CD4-positive, alpha-beta T cell treated with Interleukin-12 subunit alpha and Interleukin-12 subunit beta, for 1 hour (primary cell): ENCODE measurements at places on chromosomes 12 and 14.

- no peak for DNase-seq
These were observed 70.0 kb downstream of the PPP2R5E start for GRCh38 chr14:63472986-63473788.

GRCh38 chr14:78162202-78162601 is 8.0 kb upstream of the NRXN3 start:
- no peak for DNase-seq

DNA sequence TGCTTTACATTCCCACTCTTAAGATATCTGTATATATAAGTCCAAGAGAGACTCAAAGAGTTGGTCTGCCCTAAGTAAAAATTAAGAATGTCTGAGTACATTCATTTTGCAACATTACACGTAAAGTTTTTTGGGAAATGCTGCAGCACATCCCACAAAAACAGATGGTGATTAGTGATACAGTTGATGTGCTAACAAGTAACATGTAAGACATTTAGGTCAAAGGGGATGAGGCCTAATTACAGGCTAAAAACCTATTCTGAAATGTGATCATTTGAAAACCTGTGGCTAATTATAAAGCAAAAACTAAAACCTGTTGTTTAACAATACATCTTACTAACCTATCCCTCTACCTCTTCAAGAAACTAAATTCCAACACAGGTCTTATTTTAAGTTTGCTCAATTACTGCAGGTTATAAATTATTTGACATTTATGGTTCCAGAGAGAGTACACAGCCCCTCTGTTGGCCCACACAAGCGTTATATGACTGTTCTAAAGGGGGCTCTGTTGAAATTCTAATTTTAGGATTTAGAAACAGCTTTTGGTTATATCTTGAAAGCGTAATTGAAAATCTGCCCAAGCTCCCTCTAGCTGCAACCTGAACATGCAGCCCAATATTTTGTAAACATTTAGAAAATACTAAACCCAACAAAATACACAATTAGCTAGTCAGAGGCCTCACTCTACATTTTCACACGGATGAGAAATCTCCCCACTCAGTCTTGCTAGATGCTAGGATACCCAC is 42.9 kb downstream of the BRAP start:
- no peak for DNase-seq

DNA sequence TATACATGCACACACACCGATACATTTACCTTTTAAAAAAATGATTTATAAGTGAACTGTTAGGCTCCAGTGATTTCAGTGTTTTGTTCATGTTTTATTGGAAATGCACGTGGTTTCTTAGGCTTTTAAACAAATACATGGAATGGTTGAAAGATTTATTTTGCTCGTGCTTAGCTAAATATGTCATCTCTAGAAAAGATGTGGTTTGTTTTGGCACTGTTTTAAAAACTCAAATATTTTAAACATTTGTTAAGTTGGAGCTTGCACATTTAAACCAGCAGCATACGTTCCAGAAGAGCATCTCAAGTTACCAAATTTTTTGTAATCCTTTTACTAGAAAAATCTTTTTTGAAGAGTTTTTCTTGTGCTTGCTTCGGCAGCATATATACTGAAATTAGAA is 44.5 kb downstream of the FOXA1 start:
- DNase-seq = no peak

DNA sequence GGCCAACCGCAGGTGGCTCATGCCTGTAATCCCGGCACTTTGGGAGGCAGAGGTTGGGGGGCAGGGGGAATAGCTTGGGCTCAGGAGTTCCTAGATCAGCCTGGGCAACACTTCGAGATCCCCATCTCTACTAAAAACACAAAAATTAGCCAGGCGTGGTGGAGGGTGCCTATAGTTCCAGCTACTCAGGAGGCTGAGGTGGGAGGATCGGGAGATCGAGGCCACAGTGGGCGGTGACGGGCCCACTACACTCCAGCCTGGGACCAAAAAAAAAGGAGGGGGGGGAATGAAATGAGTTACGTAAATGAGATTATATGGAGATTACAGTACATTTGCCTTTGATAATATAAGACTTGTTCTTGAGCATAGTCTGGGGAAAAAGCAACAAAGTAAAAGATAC is 1.1 kb downstream of the RPAP3 start:
- no peak for DNase-seq

DNA sequence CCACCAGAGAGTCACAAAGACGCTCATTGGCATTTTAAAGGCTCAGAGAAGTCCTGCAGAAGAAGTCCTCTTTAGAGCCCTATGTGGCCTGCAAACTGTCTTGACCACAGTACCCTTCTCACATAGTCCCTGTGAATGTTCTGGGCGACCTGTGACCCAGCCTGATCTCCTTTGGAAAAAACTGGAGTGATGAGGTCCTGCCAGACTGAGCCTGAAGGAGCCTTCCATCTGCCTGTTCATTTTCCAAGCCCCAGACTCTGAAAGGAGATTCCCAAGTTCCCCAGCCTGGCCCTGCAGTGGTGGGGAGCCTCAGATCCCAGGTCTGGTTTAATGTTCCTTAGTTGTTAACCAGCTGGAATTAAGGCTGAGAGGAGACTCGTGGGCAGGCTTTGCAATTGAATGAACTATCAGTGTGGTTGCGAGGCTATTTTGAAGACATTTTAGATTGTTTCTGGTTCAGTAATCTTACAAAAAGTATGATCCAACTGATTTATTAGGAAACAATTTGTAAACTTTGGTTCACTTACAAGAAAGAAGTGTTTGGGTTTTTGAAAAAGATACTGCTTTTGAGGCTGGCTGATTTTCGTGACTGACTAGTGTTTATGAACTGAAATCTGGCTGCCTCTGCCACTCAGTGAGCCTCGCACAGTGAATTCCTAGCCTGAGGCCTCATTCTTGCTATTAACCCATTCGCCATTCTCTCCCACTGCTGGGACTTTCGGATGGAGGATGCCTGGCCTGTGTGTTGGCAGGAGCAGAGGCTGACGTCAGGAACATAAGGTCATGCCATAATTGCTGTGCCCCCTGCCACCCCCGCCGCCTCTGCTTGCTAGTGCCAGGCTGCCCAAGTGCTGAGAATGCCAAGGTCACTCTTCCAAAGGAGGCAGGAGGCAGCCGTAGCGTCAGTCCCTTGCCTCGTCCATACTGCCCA is 249.0 kb downstream of the CACNA1C start:
- DNase-seq = no peak

GRCh38 chr12:111584959-111585358 is 14.2 kb downstream of the ATXN2 start:
- no peak for DNase-seq

GRCh38 chr14:30445011-30445793 is 113.8 kb upstream of the G2E3 start:
- no peak for DNase-seq

DNA sequence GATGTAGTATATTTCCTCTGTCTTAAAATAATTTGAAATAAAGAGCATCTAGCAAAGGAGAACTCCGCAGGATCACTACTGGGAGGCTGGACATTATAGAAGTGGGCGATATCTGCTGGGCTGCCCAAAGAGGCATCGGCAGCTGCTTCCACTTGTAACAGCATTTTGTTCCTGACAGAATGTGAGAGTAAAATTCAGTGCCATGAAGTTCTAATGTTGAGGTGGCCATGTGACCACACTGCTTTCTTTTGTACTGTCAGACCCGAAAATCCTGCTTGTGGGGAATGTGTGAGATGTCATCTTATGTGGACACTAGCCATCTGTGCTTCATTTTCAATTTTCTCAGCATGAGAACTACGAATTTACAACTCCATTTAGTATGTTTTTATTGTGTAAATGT is 151.9 kb downstream of the ACSS3 start:
- no peak for DNase-seq

GRCh38 chr14:58701156-58701555 is 63.4 kb downstream of the DACT1 start:
- DNase-seq = no peak

GRCh38 chr14:76777721-76778120 is 16.5 kb downstream of the VASH1 start:
- no peak for DNase-seq

DNA sequence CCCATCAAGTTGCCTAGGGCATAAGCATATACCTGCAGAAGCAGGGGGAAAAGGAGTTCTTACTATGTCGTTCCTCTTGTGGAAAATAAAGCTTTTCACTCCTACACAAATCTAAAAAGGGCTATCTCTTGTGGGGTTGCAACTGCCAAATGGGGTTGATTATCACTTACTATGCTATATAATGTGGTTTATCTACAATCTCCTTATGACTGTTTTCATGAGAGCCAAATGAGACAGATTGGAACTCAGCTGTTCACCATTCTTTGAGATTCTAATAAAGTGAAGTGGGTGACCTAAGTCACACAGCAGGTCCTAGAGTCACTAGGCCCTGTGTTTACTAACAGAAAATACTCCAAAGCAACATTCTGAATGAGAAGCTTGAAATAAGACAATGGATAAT is 47.7 kb downstream of the CIT start:
- DNase-seq = no peak
